Right forelimb (tissue), 1 donor: ENCODE measurements at places on chromosomes 6 and 20.

DNA sequence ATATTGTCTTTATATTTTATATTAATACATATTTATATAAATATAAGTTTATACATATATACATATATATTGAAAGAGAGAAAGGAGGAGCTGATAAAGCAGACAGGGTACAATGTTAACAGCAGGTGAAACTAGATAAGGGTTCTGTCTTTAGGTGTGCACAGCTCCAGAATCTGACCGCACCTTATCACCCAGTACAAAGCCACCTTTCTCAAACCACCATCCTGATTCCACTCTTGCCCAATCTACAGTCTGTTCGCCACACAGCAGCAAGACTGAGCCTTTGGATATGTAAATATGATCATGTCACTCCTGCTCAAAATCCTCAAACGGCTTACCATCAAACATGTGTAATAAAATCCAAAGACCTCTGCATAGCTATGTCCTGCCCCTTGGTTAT, 34.7 kb upstream of the ASCC3 start:
- DNase-seq = no peak

DNA sequence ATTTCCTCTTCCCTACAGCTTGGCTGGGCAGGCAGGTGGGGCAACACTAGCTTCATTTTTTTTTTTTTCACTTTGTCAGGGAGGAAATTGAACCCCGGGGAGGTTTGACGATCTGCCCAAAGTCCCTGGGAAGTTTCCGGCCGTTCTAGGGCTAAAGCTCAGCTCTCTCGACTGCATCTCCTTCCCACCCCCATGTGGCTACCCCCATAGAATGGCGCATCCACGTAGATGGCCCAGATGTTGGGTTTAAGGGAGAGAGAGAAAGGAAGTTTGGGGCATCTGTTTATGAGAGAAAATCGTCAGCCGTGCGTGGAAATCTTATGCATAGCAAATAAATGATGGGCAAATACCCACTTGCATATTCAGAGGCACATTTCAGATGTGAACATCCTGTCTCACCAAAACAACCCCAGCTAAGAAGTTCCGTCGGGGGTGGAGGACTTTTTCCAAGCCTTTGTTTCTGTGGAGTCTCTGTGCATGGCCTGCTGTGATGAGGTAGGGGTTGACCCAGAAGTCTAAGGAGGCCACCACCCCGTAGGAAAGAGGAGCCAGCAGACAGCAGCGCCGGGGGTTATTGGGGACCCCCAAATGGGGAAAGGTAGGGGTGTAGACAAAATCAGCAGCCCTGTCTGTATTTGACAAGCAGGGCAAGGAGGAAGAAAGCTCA, 40.5 kb upstream of the ZNF831 start:
- no peak for DNase-seq

- no peak for DNase-seq
Measured at GRCh38 chr6:70735513-70735912, 67.8 kb downstream of the SMAP1 start.

DNA sequence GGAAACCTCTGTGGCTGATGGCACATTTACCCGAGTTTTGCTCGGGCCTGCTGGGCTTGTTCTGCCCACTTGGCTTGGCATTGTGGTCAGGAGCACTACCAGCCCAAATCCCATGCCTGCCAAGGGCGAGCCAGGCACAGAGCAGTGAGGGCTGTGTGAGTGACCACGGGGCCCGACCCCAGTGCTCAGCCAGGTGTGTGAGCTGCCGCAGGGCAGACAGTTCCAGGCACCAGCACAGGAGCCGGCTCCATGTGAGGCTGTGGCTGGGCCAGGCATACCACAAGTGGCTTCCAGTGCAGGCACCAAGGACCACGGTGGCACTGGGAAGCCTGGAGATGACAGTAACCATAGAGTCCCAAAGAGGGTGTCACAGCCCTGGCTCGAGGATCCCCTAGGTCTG, 1225.5 kb upstream of the GJE1 start:
- DNase-seq = no peak

- no peak for DNase-seq
Measured at GRCh38 chr20:50344232-50345071, 153.8 kb downstream of the CEBPB start.
